ENCODE measurements at places on chromosomes 1 and 21.

DNA sequence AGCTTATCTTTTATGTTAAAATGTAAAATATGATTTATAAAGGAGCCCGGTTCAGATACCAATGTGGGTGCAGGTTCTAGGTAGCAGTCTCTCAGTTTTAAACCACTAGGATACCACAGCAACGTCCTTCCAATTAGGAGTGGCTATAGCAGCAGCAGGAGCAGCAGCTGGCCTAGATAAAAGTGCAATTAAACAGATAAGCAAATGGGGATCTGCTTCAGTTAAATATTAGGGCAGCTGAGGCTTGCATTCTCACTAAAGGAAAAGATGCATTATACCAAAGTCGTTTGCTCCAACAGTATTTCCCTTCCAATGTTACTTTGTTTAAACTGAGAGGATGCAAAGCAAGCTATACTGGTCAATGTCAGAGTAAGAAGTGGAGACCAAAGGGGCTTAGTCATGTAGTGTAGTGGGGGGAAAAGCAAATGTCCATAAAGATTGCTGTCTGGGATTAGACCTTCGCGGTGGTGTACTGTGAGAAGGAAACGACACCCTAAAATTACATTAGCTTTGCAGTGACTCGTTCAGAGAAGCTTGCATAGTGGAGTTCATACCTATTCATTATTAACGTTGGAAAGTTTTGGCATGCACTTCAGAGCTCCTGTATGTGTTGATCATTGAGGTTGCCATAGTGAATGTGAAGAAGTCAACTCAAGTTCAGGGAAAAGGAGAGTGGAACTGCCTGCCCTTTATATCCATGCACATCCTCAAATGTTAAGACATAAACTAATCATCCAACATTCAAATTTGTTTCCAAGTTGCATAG, 272.2 kb downstream of the VAV3 start:
- DNase-seq: peak; percentile 56

DNA sequence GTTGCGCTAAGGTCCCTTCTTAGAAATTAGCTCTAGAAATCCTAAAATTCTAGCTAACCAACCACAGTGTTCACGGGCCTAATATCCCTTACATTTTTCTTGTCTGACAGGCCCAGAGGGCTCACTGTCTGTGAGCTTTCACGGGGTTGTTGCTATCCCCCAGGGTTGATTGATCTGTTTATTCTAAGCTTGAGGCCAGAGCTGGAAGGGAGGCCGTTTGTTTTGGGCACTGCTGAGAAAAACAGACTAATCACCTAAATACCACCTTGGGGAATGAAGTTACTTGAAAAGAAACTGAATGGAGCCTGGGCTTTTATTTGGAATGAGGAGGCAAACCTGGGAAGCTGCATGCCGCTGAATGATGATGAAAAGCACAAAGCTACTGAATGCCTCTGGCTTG, 162.4 kb downstream of the KIF26B start:
- DNase-seq: no peak

DNA sequence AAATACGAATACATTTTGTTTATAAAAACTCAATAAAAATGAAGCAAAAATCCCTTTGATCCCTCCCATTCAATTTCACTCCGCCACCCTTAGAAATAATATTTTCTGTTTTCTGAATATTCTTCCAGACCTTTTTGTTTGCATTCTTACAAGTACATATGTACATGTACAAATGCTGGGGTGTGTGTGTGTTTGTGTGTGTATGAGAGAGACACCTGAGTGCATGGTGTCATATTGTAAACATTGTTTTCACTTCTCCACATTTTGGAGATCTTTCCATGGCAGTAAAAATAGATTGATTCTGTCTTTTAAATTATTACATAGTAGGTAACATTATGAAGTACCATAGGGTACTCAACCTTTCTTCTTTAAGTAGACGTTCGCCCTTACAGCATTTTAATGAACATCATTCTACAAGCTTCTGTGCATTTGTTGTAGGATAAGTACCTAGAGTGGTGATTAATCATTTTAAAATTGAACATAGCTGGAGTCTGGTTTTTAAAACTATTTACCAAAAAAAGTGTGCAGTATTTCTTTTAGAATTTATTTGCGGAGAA, 1.3 kb upstream of the MPC2 start:
- DNase-seq: peak; percentile 37

GRCh38 chr1:152976688-152977087, 6.2 kb downstream of the SPRR4 start:
- no peak for DNase-seq

GRCh38 chr1:44071461-44071860, 40.2 kb upstream of the SLC6A9 start:
- no peak for DNase-seq

GRCh38 chr1:40640314-40641076, 25.0 kb downstream of the RIMS3 start:
- no peak for DNase-seq

Measured in NCI-H524 (cell line).